ENCODE measurements at places on chromosomes 7 and 10. TPM values are rescaled to one million over a fixed set of nuclear protein-coding genes. Genes with fewer than 3 reads are reported as not detected.
A peak's percentile ranks its signal among the peaks of the same experiment; 100 is the strongest.

Gene ADAM22
- 0.23 TPM for polyA plus RNA-seq

Gene CYP2E1
- polyA plus RNA-seq: 1.1 TPM

Gene PLAU
- polyA plus RNA-seq: 0.04 TPM

Gene IKZF1
- 229 TPM for polyA plus RNA-seq

Gene DNAH11
- not detected for polyA plus RNA-seq

Gene KCNH2
- 2.7 TPM for polyA plus RNA-seq

Gene NXPH1
- polyA plus RNA-seq: not detected

Gene MRPS33
- polyA plus RNA-seq: 8.2 TPM

Gene ASAH2
- polyA plus RNA-seq: 0.25 TPM

GRCh38 chr10:121984463-121984862, 4.5 kb upstream of the TACC2 start:
- DNase-seq: no peak
- H3K36me3 ChIP-seq: no peaks in the 10 kb centered on the region

DNA sequence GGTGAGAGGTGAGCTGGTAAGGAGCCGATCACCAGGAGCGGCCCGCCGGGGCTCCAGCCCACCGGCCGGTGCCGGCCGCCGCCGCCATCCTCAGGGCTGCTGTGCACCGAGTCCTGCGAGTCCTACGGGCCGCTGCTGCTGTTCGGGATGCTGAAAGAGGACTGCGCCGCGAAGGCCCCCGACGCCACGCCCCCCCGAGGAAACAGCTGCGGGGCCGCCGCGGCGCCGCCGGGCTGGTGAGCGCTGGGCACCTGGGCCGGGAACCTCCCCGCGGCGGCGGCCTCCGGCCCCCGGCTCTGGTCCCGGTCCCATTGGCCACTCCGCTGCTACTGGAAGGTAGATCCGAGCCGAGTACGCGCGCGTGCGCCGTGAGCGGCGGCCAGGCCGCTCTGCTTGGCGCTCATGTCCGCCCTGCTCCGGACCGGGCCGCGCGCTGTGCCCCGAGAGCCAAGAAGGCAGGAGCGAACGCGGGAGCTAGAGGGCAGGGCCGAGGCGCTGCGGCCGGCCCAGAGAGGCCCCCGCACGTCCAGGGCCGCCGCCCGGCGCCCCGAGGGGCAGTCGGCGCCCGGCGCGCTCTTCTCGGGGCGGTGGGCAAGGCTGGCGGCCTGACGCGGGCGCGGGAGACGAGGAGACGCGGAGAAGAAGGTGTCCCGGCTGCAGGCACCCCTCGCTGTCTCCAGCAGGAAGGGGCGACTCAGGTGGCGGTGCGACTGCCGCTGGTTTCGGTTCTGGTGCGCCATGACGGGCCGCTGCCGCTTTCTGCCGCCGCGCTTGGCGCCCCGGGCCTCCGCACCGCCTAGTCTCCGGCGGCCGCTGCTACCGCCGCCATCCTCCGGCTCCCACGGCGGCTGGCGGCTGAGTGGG, 121.3 kb upstream of the WIPF3 start:
- no peaks in the 10 kb centered on the region for H3K4me1 ChIP-seq
- no peaks in the 10 kb centered on the region for H3K36me3 ChIP-seq
- H3K27ac ChIP-seq: no peak overlapping the region
- DNase-seq: peak; percentile 74

GRCh38 chr10:21976280-21976679, 27.2 kb downstream of the DNAJC1 start:
- no peaks in the 10 kb centered on the region for H3K4me1 ChIP-seq
- H3K27me3 ChIP-seq: no peaks in the 10 kb centered on the region
- H3K27ac ChIP-seq: no peak overlapping the region
- no peaks in the 10 kb centered on the region for H3K36me3 ChIP-seq

- DNase-seq: no peak
- no peaks in the 10 kb centered on the region for H3K36me3 ChIP-seq
- no peak overlapping the region for H3K27ac ChIP-seq
- H3K4me3 ChIP-seq: no peak overlapping the region
These were observed 6.2 kb downstream of the OPALIN start for GRCh38 chr10:96352582-96352981.

DNA sequence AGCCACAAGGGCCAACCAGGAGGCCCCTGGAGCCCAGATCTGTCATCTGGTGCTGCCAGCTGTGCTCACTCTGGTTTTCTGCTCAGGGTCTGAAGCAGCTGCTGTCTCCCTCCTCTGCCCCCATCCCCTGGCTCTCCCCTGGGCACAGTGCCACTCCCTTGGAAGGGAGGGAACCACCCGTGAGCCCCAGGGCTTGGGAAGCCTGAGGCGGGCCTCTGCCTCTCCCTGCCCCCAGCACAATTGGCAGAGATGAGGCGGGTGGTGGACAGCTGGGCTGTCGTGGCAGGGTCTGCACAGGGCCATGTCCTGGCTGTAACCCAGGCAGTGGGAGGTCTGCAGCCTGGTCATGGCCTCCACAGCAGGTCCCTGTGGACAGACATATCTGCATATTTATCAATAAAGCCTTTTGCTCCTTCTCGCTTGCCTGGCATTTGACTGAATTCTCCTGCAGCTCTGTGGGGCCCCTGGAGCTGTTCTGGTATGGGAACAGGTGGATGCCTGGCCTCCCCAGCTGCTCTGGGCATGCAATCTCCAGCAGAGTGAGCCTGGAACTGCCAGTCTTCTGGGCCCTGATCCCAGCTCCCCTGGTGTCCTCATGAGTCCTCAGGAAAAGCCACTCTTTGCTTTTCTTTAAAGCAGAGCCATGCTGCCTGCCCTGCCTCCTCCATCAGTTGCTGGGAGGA, 1.6 kb upstream of the ANKRD2 start:
- H3K27me3 ChIP-seq: no peaks in the 10 kb centered on the region
- DNase-seq: no peak
- H3K36me3 ChIP-seq: no peaks in the 10 kb centered on the region
- H3K4me3 ChIP-seq: no peak overlapping the region
- H3K27ac ChIP-seq: no peak overlapping the region

GRCh38 chr7:43700059-43700501, 29.2 kb downstream of the COA1 start:
- no peak overlapping the region for H3K4me3 ChIP-seq
- peak; percentile 80 for DNase-seq
- peak overlapping the region; percentile 37 for H3K27ac ChIP-seq
- H3K4me1 ChIP-seq: peaks cover 33% of the 10 kb centered on the region
- no peaks in the 10 kb centered on the region for H3K36me3 ChIP-seq

- H3K4me1 ChIP-seq: no peaks in the 10 kb centered on the region
- no peak overlapping the region for H3K4me3 ChIP-seq
- peaks cover 69% of the 10 kb centered on the region for H3K36me3 ChIP-seq
These were observed 26.3 kb downstream of the CRCP start for GRCh38 chr7:66140924-66141323.

DNA sequence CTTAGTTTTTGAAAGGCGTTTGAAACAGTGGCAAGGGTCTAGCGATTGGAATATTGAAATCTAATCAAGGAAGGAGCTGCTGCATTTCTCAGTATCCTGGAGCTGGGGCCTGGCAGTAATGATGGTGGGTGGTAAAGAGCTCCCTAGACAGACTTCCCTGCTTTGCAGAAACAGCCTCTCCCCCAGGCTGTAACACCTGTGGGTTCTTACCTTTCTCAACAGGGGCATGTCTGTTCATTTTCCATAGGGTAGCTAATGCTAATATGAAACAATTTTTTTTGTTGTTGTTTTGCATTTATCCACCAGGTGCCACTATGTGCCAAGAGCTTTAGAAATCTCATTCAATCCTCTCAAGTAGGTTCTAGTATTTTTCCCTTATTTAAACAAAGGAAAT, 345.5 kb downstream of the REEP3 start:
- no peak for DNase-seq
- H3K36me3 ChIP-seq: no peaks in the 10 kb centered on the region
- H3K4me3 ChIP-seq: peak overlapping the region; percentile 16
- H3K27me3 ChIP-seq: peaks cover 20% of the 10 kb centered on the region

DNA sequence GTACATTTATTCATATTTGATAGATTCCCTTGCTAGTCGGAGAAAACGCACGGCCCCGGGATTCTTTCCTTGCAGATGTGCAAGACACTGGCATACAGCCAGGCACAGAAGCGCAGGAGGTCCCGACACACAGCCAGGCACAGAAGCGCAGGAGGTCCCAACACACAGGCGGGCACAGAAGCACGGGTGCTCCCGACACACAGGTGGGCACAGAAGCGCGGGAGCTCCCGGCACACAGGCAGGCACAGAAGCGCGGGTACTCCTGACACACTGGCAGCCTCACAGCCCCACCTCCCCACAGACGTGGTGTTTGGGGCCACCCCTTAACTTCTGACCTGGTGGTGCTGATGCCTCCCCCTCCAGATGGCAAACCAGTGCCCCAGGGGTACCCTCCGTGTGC, 237.3 kb downstream of the ZMYND11 start:
- no peaks in the 10 kb centered on the region for H3K36me3 ChIP-seq
- H3K27ac ChIP-seq: no peak overlapping the region
- no peak overlapping the region for H3K4me3 ChIP-seq
- no peaks in the 10 kb centered on the region for H3K27me3 ChIP-seq
- no peaks in the 10 kb centered on the region for H3K4me1 ChIP-seq

DNA sequence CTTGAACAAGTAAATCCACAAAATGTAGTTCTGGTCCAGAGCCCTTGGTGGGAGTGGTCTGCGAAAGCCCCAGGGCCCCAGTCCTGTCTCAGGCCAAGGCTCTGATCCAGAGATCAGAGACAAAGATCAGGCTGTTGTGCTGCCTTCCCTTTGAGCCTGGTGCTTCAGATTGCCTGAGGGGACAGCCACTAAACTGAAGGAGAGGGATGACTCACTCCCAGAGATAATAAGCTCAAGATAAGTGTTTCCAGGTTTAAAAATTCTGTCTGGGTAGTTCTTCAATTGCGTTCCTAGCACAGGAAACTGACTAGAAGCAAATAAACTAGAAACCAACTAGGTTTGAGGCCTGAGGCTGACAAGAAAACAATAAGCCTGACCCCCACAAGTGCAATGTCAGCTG, 190.2 kb downstream of the RAMP3 start:
- no peaks in the 10 kb centered on the region for H3K4me1 ChIP-seq
- no peaks in the 10 kb centered on the region for H3K36me3 ChIP-seq
- no peak overlapping the region for H3K4me3 ChIP-seq
- H3K27ac ChIP-seq: no peak overlapping the region

DNA sequence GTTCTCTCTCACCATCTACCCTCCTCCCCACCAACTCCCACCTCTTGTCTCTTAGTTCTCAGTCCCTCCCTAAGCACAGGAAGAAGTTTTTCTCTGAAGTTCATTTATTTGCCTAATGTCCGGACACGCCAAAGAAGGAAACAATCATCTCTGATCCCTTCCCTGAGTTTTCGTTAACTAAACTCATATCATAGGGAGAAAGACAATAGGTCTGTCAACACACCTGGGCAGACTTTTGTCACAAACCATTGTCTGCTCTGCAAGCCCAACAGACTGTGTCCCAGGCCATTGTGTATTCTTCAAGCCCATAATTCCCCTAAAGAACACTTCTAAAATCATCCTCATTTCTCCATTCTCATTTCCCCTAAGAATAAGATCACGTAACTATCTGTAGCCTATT, 691.0 kb upstream of the MBL2 start:
- no peak overlapping the region for H3K27ac ChIP-seq
- DNase-seq: no peak
- H3K27me3 ChIP-seq: no peaks in the 10 kb centered on the region
- no peaks in the 10 kb centered on the region for H3K4me1 ChIP-seq

GRCh38 chr7:76512941-76513816, 2.8 kb downstream of the UPK3B start:
- peak; percentile 8 for DNase-seq
- no peak overlapping the region for H3K27ac ChIP-seq
- peaks cover 4% of the 10 kb centered on the region for H3K27me3 ChIP-seq
- H3K36me3 ChIP-seq: no peaks in the 10 kb centered on the region
- H3K4me3 ChIP-seq: no peak overlapping the region
- peaks cover 3% of the 10 kb centered on the region for H3K4me1 ChIP-seq

- H3K27ac ChIP-seq: no peak overlapping the region
- no peaks in the 10 kb centered on the region for H3K4me1 ChIP-seq
- no peaks in the 10 kb centered on the region for H3K27me3 ChIP-seq
- DNase-seq: no peak
- H3K36me3 ChIP-seq: peaks cover 7% of the 10 kb centered on the region
- H3K4me3 ChIP-seq: no peak overlapping the region
These were observed 23.7 kb downstream of the MDH2 start for GRCh38 chr7:76071316-76072242.

GRCh38 chr10:72688208-72688651, 3.7 kb upstream of the MCU start:
- DNase-seq: no peak
- no peak overlapping the region for H3K27ac ChIP-seq
- peaks cover 6% of the 10 kb centered on the region for H3K4me1 ChIP-seq
- no peaks in the 10 kb centered on the region for H3K36me3 ChIP-seq
- H3K27me3 ChIP-seq: no peaks in the 10 kb centered on the region

DNA sequence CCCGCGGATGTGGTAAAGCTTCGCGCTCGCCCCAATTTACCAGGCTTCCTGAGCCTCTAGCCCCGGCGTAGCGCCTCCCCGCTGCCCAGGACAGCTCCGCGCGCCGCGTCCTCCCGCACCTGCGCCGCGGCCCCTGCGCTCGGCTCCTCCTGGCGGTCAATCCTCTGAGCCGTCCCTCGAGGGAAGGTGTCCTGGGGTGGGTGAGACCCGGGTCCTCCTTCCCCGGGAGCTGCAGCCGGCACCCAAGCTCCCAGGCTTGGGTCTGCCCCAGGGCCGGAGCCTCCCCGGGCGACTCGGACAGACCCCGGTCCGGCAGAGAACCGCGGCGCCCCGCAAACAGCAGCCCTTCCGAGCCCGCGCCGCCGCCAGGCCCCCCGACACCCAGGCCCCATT, 512 bp downstream of the OSBPL3 start:
- peak overlapping the region; percentile 96 for H3K4me3 ChIP-seq
- H3K4me1 ChIP-seq: peaks cover 27% of the 10 kb centered on the region
- H3K36me3 ChIP-seq: no peaks in the 10 kb centered on the region
- no peaks in the 10 kb centered on the region for H3K27me3 ChIP-seq
- peak; percentile 82 for DNase-seq

- H3K4me3 ChIP-seq: no peak overlapping the region
- H3K36me3 ChIP-seq: no peaks in the 10 kb centered on the region
- no peak for DNase-seq
- no peaks in the 10 kb centered on the region for H3K4me1 ChIP-seq
These were observed 9.6 kb downstream of the TRIM56 start for GRCh38 chr7:101094791-101095375.

GRCh38 chr7:30596721-30597120, 2.0 kb downstream of the GARS1 start:
- peaks cover 24% of the 10 kb centered on the region for H3K36me3 ChIP-seq
- no peak overlapping the region for H3K27ac ChIP-seq
- no peak for DNase-seq
- H3K4me1 ChIP-seq: peaks cover 24% of the 10 kb centered on the region
- H3K4me3 ChIP-seq: no peak overlapping the region

Measured in B cell (primary cell).